ENCODE measurements at places on chromosomes 5 and 9. TPM values are rescaled to one million over a fixed set of nuclear protein-coding genes. Genes with fewer than 3 reads are reported as not detected.

The ENDOG gene
- 36.7 TPM for total RNA-seq

The PTGR1 gene
- total RNA-seq, result 304 TPM

The LHX2 gene
- 0.22 TPM for total RNA-seq

The PRSS3 gene
- total RNA-seq, result 204 TPM

- no peak for DNase-seq
Observed at GRCh38 chr5:168357876-168358275, 66.4 kb downstream of the WWC1 start.

GRCh38 chr5:68709239-68709638 is 384.6 kb upstream of the SLC30A5 start:
- no peak for DNase-seq

DNA sequence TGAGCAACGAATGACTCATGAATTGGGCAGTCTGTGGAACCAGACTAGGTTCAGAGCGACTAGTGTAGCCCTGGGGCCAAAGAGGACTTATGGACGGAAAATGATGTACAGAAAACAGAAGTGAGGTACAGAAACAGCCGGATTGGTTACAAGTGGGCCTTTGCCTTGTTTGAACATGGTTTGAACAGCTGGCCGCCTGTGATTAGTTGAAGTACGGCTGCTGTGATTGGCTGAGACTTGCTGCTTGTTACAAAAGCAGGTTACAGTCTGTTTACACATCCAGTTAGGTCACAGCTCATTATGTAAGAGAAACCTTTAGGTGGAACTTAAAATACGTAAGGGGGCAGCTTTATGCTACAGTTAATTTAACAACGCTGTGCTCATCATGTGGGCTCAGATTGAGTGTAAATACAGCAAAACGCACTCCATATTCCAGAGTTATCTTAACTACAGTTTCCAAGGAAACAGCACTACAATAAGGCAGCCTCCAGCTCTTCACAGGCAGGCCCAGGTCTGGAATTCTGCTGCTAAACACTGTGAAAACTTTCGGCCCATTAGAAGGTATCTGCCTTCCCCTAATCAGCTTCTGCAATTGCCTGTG is 6.5 kb downstream of the AMACR start:
- no peak for DNase-seq

DNA sequence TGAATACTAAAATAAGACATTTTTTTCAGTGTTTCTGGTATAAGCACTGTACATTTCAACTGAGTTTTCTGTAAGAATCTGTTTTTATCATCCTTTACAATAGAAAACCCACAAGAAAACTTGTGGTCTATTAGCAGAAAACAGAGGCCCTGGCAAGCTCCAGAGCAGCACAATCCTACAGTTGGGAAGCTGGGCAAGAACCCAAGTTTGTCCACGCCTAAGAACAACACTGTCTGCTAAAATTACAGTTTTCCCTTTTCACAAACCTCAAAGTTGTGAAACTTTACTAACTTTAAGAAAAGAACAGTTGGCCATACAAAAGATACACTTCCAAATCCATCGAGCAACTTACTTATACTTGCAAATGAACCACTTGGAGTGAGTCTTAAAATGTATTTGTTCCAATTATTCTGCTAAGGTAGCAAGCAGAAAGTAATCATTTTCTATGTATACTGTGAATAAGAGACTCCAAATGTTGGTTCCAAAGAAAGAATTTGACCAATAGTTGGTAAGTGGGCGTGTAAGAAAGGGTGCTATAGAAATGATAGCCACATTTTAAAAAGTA is 982.0 kb upstream of the ARRDC3 start:
- no peak for DNase-seq

DNA sequence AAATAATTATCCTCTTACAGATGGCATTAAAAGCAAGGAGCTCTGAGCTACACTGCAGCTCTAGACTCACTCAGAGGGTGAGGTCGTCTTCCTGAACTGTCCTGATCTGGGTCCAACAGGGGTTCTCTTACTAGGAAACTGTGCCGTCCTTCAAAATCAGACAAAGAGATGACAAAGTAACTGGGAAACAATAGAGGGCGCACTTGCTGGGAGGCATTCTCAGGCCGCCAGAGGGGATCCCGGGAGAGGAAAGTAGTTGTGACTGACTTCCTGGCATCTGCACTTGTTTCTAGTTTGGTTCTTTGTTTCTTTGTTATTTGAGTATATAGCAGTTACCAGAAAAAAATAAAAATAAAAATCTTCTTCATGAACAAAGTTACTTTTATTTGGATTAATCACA is 142.9 kb upstream of the MSX2 start:
- no peak for DNase-seq

DNA sequence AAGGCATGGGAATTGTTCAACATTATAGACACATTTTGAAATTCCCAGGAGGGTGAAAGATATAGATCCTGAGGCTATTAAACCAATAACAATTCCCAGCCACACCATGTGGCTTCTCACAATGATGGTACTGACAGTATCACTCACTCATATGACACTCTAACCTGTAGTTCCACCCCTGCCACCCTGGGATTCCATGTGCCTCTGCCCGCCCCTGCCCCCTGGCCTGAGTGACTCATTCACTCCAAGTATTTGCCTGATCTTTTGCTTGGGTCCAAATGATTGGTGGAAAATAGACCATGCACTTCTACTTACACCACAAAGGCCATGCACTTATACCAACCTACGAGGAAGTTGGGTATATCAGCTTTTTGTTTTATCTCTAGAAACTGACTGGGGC is 305.2 kb upstream of the DAB2 start:
- DNase-seq, result no peak

All from esophagus squamous epithelium (tissue), 5 donors.